Prostate gland (tissue), 2 donors: ENCODE measurements at places on chromosomes 1 and 21. TPM values are rescaled to one million over a fixed set of nuclear protein-coding genes. Genes with fewer than 3 reads are reported as not detected.
A peak's percentile ranks its signal among the peaks of the same experiment; 100 is the strongest.

FCRL5 gene
- not detected for total RNA-seq

LDLRAD1 gene
- 3.3 TPM for total RNA-seq

FMO2 gene
- total RNA-seq, result 6.5 TPM

TCHHL1 gene
- total RNA-seq, result not detected

SH2D5 gene
- 2.2 TPM for total RNA-seq

GNAT2 gene
- total RNA-seq, result not detected

GRCh38 chr1:246748867-246749266 lies 24.7 kb downstream of the SCCPDH start:
- no peaks in the 10 kb centered on the region for H3K36me3 ChIP-seq
- no peaks in the 10 kb centered on the region for H3K27me3 ChIP-seq
- no peak for DNase-seq
- no peak overlapping the region for H3K4me3 ChIP-seq
- H3K27ac ChIP-seq, result no peak overlapping the region
- peaks cover 4% of the 10 kb centered on the region for H3K4me1 ChIP-seq

GRCh38 chr1:226305184-226305583 lies 3.8 kb downstream of the LIN9 start:
- DNase-seq, result no peak
- H3K4me1 ChIP-seq, result no peaks in the 10 kb centered on the region
- no peak overlapping the region for H3K27ac ChIP-seq
- H3K27me3 ChIP-seq, result no peaks in the 10 kb centered on the region
- H3K36me3 ChIP-seq, result no peaks in the 10 kb centered on the region

- no peak for DNase-seq
- no peaks in the 10 kb centered on the region for H3K27me3 ChIP-seq
- H3K36me3 ChIP-seq, result no peaks in the 10 kb centered on the region
Measured at GRCh38 chr21:15015622-15016471, 49.0 kb downstream of the NRIP1 start.

GRCh38 chr1:90387805-90388204 lies 329.3 kb downstream of the BARHL2 start:
- no peaks in the 10 kb centered on the region for H3K27me3 ChIP-seq
- H3K36me3 ChIP-seq, result no peaks in the 10 kb centered on the region
- H3K4me1 ChIP-seq, result no peaks in the 10 kb centered on the region
- DNase-seq, result no peak
- H3K4me3 ChIP-seq, result no peak overlapping the region

DNA sequence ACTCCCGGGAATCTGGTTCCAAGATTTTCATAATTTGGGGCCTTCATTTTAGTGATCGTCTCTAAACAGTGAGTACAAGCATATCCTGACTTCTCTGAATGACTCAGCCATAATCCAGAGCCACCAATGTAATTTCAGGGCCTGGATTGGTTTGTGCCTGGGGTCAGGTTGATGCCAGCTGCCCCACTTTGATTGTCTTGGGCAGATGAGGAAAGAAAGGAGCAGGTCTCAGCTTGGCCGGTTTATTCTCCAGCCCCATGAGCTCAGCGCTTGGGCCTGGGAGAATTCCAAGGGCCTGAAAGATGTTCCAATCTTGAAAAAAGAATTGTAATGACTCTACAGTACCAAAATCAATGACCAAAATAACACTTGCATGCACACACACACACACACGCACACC lies 71.2 kb upstream of the ECE1 start:
- no peak overlapping the region for H3K27ac ChIP-seq
- H3K4me1 ChIP-seq, result no peaks in the 10 kb centered on the region
- H3K27me3 ChIP-seq, result no peaks in the 10 kb centered on the region
- no peaks in the 10 kb centered on the region for H3K36me3 ChIP-seq

- H3K36me3 ChIP-seq, result no peaks in the 10 kb centered on the region
- no peaks in the 10 kb centered on the region for H3K27me3 ChIP-seq
- no peak for DNase-seq
- no peak overlapping the region for H3K27ac ChIP-seq
- no peak overlapping the region for H3K4me3 ChIP-seq
Measured at GRCh38 chr1:241171991-241172390, 185.0 kb downstream of the RGS7 start.

GRCh38 chr1:44707959-44708831 lies 22.8 kb downstream of the RNU5D-1 start:
- H3K4me3 ChIP-seq, result no peak overlapping the region
- no peak for DNase-seq
- no peaks in the 10 kb centered on the region for H3K36me3 ChIP-seq

- H3K4me1 ChIP-seq, result no peaks in the 10 kb centered on the region
- no peak overlapping the region for H3K27ac ChIP-seq
- no peak for DNase-seq
- no peak overlapping the region for H3K4me3 ChIP-seq
Measured at GRCh38 chr1:233791721-233792120, 112.8 kb upstream of the SLC35F3 start.

- no peaks in the 10 kb centered on the region for H3K36me3 ChIP-seq
- DNase-seq, result no peak
- H3K4me3 ChIP-seq, result no peak overlapping the region
- H3K27ac ChIP-seq, result peak overlapping the region; percentile 4
Measured at GRCh38 chr1:25502957-25503356, 40.4 kb upstream of the LDLRAP1 start.

GRCh38 chr1:11046270-11046566 lies 821 bp downstream of the MASP2 start:
- no peak overlapping the region for H3K4me3 ChIP-seq
- H3K4me1 ChIP-seq, result no peaks in the 10 kb centered on the region
- H3K27me3 ChIP-seq, result no peaks in the 10 kb centered on the region
- no peak overlapping the region for H3K27ac ChIP-seq

DNA sequence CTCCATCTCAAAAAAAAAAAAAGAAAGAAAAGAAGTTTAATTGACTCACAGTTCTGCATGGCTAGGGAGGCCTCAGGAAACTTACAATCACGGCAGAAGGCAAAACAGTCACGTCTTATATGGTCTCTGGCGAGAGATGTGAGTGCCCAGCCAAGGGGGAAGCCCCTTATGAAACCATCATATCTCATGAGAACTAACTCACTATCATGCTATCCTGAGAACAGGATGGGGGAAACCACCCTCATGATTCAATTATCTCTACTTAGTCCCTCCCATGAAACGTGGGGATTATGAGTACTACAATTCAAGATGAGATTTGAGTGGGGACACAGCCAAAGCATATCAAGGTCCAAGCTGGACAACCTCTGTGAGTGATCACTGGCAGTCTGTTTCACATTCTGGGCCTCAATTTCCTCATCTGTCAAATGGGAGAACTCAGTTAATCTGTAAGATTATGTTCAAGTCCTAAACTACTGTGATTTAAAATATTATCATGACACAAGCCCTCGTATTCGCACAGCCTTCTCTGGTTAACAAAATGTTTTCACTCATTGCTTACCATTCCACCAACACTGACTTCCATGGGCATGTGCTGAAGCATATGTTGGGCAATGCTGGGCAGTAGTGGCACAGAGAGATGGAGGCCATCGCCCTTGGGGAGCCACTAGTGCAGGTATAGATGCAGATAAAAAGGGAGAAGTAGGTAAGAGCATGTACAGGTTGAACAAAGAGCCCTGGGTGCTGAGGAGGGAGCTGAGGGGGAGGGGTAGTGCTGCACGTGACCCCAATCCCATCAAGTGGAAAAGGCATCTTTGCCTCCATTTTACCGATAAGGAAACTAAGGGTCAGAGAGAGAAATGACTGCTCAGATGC lies 46.2 kb upstream of the SLC2A1 start:
- DNase-seq, result no peak
- H3K27ac ChIP-seq, result no peak overlapping the region
- H3K4me1 ChIP-seq, result no peaks in the 10 kb centered on the region
- H3K36me3 ChIP-seq, result no peaks in the 10 kb centered on the region

GRCh38 chr1:175005085-175005783 lies 5.5 kb downstream of the CACYBP start:
- no peak overlapping the region for H3K4me3 ChIP-seq
- H3K27ac ChIP-seq, result no peak overlapping the region
- H3K36me3 ChIP-seq, result no peaks in the 10 kb centered on the region

DNA sequence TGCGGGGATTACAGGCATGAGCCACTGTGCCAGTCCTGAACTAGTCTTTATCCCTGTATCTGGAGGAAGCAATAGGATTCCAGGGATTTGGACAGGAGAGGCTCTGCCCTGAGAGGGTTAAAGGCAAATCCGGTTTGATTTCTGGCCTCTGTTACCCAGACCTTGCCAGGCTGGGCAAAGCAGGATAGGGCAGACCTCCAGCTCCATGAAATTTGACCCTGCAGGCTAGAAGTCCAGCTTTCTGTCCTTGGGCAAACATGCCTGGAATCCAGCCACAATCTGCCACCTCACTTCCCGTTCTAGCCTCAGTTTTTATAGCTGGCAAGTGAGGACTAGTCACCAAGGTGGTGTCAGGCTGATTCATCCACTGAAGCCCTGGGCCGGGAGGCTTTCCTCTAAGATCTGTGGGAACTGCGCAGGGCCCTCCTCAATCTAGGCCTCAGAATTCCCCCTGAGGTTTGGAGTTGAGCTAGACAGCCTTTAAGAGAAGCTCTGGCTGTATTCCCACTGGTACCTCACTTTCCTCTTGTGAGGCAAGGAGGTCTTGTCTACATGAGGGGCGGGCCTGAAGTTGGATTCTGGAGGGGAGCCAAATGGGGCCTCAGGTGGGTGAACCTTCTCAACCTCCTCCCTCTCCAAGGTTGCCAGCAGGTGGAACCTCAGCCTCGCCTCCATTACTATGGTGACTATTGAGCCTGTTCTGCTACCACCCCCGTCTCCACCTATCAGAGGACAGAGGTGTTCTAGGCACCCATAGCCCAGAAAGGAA lies 7.0 kb upstream of the P3R3URF start:
- H3K4me1 ChIP-seq, result peaks cover 47% of the 10 kb centered on the region
- H3K36me3 ChIP-seq, result no peaks in the 10 kb centered on the region
- H3K4me3 ChIP-seq, result peak overlapping the region; percentile 7
- peak overlapping the region; percentile 93 for H3K27ac ChIP-seq
- peak; percentile 97 for DNase-seq

DNA sequence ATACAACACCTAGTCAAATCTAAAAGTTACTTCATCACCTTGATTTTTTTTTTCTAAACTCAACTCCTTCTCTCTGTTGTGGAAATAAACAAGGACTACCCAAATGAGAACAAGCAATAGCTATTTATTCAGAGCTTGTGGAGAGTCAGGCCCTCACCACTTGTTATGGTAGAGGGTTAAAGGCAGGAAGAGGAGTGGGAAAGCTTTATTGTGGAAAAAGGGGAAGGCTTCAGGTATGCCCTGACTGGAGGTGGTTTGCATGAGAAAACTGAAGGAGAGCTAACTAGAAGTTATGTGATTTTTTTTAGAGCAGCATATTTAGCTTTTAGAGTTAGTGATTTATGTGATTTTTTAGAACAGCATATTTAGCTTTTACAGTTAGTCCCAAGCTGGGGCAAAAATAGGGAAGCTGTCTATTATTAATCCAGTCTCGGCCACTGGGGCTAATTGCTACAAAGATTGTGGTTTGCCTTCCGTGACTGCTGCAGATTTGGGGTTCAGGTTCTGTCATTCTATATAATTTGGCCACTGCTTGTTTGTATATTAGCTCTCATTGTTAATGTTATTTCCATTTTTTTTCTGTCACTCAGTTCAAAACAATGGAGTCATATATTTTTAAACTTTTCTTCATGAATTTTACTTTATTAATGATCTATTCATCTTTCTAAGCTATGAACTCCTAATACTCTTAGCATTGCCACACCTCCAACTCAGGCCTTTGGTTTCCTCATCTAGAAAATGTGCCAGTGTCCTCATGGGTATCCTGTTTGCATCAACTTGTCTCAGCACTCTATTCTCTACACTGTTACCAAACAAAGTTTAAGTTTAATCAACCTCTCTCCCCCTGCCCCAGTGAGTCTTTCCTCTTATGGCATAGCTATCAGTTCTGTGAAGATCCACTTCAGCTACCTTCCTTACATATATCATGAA lies 713.0 kb downstream of the BRINP3 start:
- no peak overlapping the region for H3K4me3 ChIP-seq
- H3K4me1 ChIP-seq, result no peaks in the 10 kb centered on the region
- no peaks in the 10 kb centered on the region for H3K36me3 ChIP-seq
- no peak overlapping the region for H3K27ac ChIP-seq

- no peaks in the 10 kb centered on the region for H3K27me3 ChIP-seq
- no peaks in the 10 kb centered on the region for H3K36me3 ChIP-seq
- no peaks in the 10 kb centered on the region for H3K4me1 ChIP-seq
- H3K27ac ChIP-seq, result no peak overlapping the region
- DNase-seq, result no peak
- no peak overlapping the region for H3K4me3 ChIP-seq
Measured at GRCh38 chr1:189499736-189500135, 977.9 kb downstream of the BRINP3 start.

DNA sequence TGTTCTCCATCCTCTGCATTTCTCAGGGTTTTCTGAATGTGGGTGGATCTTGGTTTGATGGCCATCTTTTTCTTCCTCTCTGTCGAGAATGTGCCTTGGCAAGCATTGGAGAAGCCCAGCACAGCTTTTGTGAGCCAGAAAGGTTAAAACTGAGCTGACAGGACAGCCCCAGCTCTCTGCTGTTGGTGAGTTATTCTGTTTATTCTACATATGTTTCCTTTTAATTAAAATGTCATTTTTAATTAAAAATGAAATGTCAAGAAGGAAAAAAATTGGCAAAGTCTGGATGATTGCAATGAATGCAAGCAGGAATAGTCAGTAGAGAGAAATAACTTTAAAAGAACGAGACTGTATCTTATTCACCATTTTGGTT lies 325.8 kb downstream of the PTBP2 start:
- no peaks in the 10 kb centered on the region for H3K4me1 ChIP-seq
- no peak for DNase-seq
- no peaks in the 10 kb centered on the region for H3K36me3 ChIP-seq
- H3K4me3 ChIP-seq, result no peak overlapping the region
- H3K27me3 ChIP-seq, result no peaks in the 10 kb centered on the region
- no peak overlapping the region for H3K27ac ChIP-seq

DNA sequence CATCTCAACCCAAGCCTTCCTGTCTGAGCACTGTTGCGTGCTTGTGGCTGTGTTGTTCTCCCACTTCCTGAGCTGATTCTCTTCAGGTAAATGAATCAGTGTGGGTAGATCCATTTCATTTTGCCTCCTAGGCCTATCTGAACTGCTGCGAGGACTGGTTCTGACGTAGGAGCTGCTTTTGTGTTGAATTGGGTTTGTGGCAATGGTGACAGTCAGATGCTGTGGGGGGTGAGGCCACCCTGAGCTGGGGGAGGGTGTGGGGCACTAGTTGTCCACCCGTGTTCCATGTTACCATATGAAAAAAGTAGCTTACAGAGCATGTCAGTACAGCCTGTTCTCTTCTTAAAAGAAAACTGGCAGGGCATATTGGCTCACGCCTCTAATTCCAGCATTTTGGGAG lies 81.5 kb downstream of the MRPS6 start:
- no peak for DNase-seq
- no peaks in the 10 kb centered on the region for H3K27me3 ChIP-seq
- no peak overlapping the region for H3K27ac ChIP-seq
- no peak overlapping the region for H3K4me3 ChIP-seq
- H3K36me3 ChIP-seq, result no peaks in the 10 kb centered on the region
- no peaks in the 10 kb centered on the region for H3K4me1 ChIP-seq
